ENCODE measurements at places on chromosomes 3 and 15.
A peak's percentile ranks its signal among the peaks of the same experiment; 100 is the strongest.

DNA sequence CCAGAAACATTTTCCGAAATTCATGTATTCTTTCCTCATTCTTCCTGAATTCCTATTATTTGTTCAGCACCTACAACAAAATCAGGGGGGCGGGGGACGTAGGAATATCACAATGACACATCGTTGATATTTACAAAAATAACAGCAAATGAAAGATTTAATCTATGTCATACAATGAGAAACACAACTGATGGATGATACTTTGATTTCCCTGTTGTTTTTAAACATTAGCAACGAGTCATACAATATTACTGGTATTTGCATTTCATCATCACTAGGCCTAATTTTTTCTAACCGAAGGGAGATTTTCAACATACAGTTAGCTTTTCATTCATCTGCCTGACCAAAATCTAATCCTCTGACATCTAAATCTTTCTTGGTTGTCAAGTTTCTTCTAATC lies 45.3 kb upstream of the INO80 start:
- DNase-seq: no peak

GRCh38 chr3:141401573-141402475 lies 33.5 kb downstream of the ZBTB38 start:
- no peak for DNase-seq

GRCh38 chr3:43081796-43082195 lies 24.1 kb downstream of the POMGNT2 start:
- no peak for DNase-seq

GRCh38 chr15:71730277-71731144 lies 79.8 kb upstream of the NR2E3 start:
- DNase-seq: peak; percentile 7

GRCh38 chr3:72475258-72476138 lies 372.7 kb downstream of the SHQ1 start:
- DNase-seq: no peak

- DNase-seq: no peak
Observed at GRCh38 chr3:111621535-111621934, 26.4 kb upstream of the ZBED2 start.

- no peak for DNase-seq
Observed at GRCh38 chr3:18295171-18295920, 129.8 kb downstream of the SATB1 start.

- no peak for DNase-seq
Observed at GRCh38 chr3:156655819-156656550, 18.4 kb upstream of the TIPARP start.

- no peak for DNase-seq
Observed at GRCh38 chr3:57805266-57805665, 49.2 kb downstream of the SLMAP start.

- no peak for DNase-seq
Observed at GRCh38 chr3:82596805-82597204, 835.4 kb upstream of the GBE1 start.

GRCh38 chr3:141085343-141086070 lies 34.4 kb downstream of the SPSB4 start:
- DNase-seq: no peak

GRCh38 chr3:125220183-125220582 lies 7.6 kb upstream of the SLC12A8 start:
- no peak for DNase-seq

DNA sequence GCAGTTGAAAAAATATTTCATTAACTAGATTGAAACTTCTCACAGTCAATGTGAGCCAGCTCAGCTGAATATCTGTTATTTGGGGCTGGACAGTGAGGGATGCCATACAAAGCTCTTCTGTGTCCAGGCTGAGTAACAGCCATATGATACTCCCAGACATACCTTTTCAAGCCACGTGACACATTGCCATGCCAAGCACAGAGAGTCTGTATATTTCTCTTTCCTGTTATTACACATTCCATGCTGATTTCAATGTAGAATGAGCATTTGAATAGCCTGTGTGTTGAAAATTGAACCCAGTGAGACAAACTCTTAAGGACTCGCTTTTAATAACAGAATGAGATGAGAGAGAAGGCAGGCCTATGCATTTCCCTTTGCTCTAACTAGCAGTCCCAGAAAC lies 334.7 kb upstream of the RASGRP1 start:
- DNase-seq: no peak

DNA sequence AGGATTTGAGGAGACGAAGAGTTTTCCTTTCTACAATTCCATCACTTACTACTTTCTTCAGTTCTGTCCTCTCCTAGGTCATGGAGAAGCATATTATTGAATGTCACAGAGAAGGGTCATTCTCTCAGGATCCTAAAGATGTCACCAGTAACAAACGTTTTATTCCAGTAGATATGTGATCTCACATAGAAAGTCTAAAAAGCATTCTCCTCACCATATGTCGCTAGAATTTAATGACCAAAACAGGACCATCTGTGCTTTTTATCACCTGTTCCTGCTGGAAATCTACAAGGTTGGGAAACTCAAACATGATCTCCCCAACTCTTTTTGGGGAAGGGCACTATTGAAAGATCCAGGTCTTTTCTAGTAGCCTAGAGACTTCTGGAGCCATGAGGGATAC lies 24.0 kb upstream of the FRMD5 start:
- no peak for DNase-seq

- no peak for DNase-seq
Observed at GRCh38 chr15:33078607-33079006, 115.9 kb downstream of the FMN1 start.

DNA sequence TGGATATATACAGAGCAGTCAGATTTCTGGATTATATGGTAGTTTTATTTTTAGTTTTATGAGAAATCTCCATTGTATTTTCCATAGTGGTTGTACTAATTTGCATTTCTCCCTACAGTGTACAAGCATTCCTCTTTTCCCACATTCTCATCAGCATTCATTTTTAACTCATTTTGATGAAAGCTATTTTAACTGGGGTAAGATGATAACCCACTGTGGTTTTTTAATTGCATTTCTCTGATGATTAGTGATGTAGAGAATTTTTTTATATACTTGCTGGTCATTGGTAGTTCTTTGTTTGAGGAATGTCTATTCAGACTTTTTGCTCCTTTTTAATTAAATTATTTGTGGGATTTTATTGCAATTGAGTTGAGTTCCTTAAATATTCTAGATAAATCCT lies 903.6 kb downstream of the DIPK2A start:
- DNase-seq: no peak

DNA sequence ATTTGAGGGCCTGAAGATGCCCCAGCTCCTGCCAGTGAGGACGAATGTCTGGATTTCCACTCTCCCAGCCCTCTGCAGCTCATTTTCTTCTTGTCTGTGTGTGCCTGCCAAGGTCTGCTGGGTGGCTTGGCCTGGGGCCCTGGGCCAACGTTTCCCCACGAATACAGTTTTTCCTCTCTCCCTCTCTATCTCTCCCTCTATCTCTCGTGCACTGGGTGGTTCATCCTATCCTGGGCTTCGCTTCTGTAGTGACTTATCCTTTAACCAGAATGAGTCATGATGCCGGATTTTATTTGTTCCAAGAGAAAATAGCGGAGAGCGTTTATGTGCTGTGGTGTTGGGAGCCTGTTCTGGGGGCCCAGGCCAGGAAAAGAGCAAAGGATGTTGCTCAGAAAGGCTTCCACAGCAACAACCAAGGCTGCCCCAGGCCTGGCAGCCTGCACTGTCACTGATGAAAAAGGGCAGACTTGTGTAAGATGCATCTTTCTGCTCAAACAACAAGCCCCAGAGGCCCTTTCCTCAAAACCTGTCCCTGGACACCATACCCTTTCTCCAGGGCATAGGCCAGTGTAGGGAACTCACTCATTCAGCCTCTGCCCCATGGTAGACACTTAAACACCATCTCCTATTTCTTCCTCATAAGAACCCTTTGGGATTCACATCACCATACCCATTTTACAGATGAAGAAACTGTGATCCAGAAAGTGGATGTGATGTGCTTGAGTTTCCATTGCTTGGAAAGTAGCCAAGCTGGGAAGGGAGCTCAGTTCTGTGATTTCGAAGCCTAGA lies 47.3 kb downstream of the ITGA11 start:
- no peak for DNase-seq

DNA sequence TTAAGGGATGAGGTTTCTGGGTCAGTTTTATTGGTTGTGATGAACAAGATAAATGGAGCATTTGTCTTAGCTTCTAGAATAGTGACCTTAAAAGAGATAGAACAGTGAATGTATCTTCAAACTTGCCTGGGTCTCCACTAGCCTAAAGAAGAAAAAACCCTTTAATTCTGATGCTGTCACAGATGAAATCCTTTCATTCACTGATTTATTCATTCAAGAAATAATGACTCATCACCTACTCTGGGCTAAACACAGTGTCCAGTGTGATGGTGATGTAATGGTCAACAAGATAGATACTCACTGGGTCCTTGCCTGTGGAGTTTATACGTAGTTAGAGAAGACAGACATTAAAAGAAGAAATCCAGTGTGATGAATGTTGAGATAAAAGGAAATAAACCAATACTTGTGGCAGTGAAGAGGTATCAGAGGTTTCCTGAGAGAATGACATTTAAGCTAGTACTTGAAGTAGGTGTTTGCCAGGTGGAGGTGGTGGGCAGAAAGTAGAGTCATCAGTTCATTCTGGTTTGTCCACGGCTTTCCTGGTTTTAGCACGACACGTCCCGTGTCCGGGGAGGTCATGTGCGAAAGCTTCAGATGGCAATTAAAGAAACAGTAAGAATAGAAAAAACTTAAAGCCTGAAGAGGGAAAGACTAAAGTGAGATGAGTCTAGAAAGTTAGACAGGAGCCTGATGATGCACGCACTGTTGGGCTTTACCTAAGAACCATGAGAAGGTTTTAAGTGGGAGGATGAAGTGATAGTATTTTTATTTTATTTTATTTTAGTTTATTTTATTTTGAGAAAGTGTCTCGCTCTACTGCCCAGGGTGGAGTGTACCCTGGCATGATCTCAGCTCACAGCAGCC lies 18.5 kb downstream of the PAK2 start:
- no peak for DNase-seq

GRCh38 chr15:64746356-64746755 lies 29.0 kb downstream of the RBPMS2 start:
- no peak for DNase-seq

DNA sequence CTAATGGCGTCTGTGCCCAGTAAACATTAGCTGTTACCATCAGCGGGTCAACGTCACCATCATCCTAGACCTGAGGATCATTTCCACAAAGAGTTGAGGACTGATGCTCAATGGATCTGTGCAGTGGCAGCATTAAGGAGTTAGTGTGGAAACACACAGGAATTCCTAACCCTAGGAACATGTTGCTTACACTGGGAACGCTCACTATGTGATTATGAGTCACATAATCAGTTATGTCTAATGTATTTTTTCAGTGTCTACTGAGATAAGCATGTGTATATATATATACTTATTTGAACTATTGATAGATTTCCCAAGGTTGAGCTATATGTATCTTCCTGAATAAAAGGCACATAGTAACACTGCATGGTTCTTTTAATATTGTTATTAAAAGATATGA lies 19.0 kb downstream of the ARNT2 start:
- no peak for DNase-seq

DNA sequence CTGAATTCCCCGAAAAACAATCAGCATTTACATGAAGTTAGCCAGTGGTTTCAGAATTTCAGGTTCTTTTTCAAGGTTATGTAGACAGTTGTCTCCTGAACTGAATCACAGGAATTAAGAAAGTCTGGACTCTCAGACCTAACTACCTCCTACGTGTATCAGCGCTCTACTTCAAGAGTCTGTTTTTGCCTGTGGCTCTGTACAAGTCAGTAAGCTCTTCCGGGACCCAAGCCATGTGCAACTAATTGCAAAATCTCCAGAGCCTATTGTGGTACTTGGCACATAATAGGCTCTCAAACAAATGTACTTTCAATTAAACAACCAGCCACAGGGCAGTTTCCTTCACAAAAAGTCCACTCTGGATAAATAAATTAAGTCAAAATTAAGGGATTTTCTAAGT lies 414.2 kb downstream of the PDCD6IP start:
- no peak for DNase-seq

GRCh38 chr3:8784676-8785435 lies 15.4 kb upstream of the OXTR start:
- no peak for DNase-seq

DNA sequence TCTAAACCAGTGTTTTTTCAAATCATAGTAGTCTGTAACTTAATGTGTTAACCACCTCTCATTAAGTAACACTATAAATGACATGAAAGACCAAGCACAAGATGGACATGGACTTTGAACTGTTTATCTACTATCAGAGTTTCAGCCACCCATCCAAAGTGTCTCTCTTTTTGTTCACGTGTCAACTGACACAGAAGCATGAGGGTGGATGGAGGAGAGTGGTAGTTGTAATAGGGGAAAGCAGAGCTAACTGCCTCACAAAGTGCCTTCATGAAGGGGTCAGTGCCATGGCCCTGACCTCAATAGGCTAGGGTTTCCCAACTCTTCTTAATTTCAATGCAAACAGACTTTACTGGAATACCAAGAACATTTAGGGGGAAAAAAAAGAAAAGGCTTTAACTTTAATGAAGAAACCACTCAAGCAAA lies 32.1 kb upstream of the TRPM7 start:
- DNase-seq: no peak

DNA sequence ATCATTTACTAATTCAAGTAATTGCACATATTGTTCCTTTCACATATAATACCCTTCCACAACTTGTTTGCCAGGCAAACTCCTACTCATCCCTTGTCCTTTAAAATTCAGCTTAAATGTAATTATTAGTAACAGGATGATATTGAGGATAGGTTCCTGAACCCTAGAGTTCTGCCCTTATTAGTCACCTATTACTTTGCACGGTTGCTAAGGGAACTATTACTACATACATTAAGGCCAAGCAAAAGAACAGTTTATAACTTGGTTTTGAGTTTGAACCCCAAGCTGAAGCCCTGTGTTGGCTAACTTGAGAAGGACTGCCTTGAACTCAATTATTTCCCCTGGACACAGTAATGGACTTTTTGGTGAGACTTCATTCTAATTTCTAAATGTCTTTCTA lies 529.7 kb downstream of the IGSF11 start:
- DNase-seq: no peak

DNA sequence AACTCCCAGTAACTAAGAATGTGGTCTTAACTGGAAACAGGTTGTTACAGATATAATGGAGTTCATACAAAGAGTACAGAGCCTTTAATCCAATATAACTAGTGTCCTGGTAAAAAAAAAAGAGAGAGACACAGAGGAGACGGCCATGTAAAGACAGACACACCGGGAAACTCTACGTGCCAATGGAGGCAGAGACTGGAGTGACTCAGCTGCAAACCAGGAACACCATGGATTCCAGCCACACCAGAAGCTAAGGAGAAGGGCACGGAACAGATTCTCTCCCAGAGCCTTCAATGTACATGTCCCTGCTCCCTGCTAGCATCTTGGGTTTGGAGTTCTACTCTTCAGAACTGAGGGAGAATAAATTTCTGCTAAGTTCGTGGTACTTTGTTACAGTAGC lies 4.5 kb downstream of the RNF168 start:
- DNase-seq: no peak

GRCh38 chr3:62027241-62027640 lies 346.1 kb downstream of the FEZF2 start:
- no peak for DNase-seq
